GM06990 (cell line): ENCODE measurements at places on chromosomes 4 and X.

DNA sequence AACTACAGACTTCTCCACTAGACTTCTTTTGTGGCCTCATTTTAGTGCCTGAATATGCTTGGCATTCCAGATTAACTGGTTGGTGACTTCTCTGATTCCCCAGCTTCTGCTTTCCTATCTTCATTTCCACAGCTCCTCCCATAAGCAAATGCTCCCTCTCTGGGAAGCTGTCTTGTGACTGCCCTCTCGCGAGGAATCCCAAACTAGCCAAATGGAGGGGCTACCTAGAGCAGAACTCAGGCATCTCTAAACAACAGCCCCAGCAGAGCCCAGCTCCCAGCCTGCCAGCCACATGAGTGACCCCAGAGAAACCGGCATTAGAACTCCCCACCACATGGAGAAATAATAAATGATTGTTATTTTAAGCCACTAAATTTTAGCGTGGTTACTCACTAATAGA is 7.6 kb upstream of the VEGFD start:
- no peak for DNase-seq

DNA sequence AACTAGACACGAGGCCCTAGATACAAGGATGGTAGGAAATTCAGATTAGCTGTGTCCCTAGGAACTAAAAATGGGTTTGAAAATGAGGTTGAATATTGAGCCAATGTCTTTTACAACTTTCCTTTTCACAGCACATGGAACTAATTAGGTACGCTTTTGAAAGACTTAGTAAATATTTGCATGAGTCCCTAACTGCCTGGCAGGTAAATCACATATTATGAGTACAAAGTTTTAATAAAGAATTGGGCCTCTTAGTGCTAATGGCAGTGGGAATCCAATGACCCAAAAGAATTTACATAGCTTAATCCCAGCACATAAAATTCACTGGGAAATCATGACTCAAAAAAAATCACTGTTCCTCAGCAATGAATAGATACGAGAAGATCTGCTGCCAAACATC is 16.8 kb downstream of the MUC7 start:
- DNase-seq = no peak

- no peak for DNase-seq
Observed at GRCh38 chr4:53023677-53024299, 161.7 kb downstream of the RASL11B start.

GRCh38 chrX:120726294-120726693 is 96.4 kb upstream of the C1GALT1C1 start:
- DNase-seq = peak; percentile 60

DNA sequence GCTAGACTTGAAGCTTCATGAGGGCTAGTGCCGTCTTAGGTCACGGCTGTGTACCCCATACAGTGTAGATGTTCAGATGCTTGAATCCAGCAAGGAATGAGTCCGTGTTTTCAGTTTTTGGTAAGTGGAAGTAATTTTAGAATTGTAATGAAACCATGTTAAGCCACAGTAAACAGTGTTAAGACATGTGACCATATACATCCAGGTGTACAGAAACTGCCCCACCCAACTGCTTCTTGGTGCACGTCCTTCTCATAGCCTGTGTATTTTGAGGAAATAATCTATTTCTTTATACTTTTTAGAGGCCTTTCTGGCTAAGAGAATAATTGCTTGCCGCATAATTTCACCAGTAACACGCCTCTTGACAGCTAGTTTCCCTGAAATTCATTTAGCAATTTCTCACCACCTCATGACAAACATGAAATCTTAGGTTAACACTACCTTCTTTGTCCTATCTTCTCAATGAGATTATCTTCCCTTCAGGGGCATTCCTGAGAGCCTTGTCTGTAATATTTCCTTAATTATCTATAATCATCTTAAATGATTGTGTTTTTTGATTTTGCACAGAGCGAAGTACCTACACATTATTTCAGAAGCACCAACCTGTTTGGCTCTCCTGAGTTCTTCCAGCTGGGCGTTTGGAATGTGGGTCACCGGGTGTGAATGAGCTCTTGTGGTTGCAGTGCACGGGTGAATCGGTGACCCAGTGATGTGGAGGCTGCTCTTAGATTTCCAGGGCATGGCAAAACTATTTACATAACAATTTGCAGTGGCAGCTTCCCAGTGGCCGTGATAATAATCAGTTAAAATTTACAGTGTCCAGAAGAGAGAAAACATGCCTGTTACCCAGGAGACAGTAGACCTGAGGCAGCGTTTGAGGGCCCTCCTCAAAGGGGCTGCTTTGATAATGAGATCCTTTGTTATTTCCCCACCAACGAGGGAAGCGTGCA is 50.2 kb upstream of the TADA2B start:
- DNase-seq = no peak

DNA sequence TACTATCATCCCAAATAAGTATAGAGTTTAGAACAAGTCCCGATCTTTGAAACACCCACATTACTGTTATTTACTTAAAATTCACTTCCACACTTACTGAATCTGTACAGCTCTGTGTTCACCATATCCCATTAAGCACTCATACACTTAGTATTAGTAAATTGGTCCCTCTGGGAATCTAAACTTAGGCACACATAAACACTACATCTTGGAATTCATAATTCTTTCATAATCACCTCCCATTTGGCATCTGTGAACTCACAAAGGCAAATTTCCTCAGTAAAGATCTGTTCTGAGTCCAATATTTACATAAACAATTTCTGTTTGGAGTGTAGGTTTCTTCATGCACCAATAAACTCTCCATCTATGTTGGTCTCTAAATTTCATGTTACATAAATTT is 52.6 kb upstream of the PPARGC1A start:
- no peak for DNase-seq

GRCh38 chr4:19512086-19512485 is 739.6 kb upstream of the SLIT2 start:
- DNase-seq = no peak

DNA sequence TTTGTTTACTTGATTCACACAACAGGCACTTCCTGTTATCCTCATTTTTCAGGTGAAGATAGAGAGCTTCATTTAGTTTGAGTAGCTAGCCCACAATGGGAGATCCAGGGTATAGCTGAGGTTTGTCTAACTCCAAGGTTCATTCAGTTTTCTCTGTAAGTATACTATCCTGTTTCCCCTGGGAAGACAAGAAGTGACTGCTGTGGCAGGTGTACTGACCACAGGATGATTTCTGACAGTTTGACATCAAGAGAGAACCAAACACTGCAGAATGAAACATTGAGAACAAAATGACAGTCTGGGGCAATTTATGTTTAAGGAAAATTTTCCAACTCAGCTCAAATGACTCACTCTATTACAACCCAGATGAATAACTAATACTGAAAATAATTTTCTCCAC is 958.0 kb downstream of the STPG2 start:
- DNase-seq = no peak

GRCh38 chrX:9638871-9639270 is 126.8 kb downstream of the GPR143 start:
- DNase-seq = peak; percentile 15

- DNase-seq = no peak
Observed at GRCh38 chr4:101239665-101240064, 107.7 kb downstream of the PPP3CA start.

DNA sequence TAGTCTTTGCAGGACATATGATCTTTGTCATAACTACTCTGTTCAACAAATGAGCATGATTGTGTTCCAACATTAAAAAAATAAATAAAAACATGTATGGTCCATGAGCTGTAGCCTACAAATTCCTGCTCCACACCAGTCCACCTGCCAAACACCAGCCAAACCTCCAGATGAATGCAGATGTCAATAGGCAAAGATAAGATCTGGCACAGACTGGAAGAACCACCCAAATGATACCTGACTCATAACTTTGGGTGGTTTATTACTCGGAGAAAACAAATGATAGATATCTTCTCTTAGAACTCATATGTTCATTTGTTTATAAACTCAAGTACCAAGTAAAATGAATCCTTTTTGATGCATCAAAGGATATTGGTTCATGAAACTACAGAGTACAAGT is 425.1 kb downstream of the GBA3 start:
- DNase-seq = no peak

DNA sequence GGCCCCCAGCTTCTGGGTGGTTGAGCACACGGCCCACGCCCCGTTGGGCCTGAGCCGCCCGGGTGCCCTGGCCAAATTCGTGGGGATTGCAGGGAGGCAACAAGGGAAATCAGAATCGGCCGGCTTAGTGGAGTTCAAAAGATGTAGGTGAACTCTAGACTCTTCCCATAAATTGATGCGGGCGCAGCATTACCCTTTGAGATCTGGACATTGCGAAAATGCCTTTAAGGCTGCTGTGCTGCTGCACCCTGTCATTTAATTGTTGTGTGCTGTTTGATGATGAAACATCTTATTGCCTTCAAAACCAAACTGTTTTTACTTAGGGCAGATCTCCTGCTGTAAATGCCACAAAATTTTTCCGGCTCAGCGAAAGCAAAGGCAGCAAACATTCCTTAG is 409 bp upstream of the MPP1 start:
- no peak for DNase-seq

DNA sequence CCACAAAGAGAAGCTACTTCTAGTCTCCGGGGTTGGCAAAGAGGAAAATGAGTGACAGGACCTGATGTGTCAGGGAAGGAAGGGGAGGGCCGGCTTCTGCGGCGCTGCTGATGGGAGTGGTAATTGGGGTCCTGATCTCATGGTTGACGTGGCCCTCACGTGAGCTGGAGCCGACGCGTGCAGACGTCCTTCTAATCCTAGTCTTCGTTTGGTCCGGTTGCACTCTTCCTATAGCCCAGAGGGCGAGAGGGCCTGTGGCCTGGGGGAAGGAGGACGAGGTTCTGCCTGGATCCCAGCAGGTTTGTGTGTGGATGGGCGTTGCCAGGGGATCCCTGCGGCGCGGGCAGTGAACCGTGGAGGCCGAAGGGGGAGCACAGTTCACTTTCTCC is at the start of gene ARMCX1:
Gene ARMCX1 (plus strand): TSS at position 186 of the 389 bp plus-strand sequence. CDS start 2,384 bp downstream, outside the sequence.
- peak; percentile 1 for DNase-seq

- no peak for DNase-seq
Observed at GRCh38 chr4:10403633-10404445, 53.4 kb downstream of the ZNF518B start.

GRCh38 chr4:14994242-14994641 is 8.0 kb upstream of the CPEB2 start:
- DNase-seq = no peak
